NCI-H526 (cell line): ENCODE measurements at places on chromosomes 13 and 19.
A peak's percentile ranks its signal among the peaks of the same experiment; 100 is the strongest.

- no peak for DNase-seq
These were observed 5.3 kb downstream of the ZNF470 start for GRCh38 chr19:56572589-56572988.

- no peak for DNase-seq
These were observed 180.4 kb downstream of the DNAJC15 start for GRCh38 chr13:43203781-43204180.

DNA sequence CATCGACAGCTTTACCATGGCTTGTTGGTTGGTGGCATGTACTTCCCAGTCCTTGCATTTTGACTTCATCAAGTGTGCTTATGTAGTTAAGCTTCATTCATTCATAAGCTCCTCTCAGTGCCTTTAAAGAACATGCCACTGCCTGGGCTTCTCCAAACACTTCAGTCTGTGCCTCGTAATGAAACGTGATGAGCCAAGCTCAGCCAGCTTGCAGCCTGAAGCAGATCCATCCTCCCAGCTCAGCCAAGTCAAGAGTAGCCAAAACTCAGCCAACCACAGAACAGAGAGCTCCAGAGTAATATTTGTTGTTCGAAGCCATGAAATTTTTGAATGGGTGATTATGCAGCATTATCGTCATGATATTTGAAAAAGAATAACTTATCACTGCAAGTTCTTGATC, 989.7 kb downstream of the EFNB2 start:
- DNase-seq = no peak

GRCh38 chr13:94546061-94546839, 49.7 kb downstream of the TGDS start:
- no peak for DNase-seq

DNA sequence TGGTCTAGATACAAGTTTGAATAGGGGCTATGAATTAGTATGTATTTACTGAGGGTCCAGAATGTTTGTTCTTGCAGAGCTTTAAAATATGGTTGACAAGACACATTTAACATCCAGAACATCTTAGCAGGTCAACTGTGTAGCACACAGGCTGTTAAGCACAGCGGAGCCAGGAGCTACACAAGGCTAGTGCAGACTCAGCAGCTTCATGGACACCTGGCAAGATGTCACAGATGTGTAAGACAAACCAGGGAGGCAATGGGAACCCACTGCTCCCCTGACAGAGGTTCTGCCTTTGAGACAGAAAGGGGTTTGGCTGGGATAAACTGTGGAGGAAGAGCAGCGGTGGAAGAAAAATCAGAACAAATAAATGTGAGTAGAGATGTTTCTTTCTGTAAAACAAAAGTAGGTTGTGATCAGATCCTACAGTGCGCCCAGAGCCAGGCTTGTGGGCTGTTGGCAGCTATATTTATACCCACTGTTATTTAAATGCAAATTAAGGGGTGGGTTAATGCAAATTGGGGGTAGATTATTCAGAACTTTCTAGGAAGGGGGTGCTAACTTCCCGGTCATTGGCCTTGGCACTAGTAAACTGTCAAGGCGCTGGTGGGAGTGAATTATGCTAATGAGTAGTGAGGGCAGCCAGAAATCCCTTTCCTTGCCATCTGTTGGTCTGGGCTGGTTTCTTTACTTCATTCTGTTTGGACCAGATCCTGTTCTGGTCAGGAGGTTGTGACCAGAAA, 33.0 kb downstream of the MIPEP start:
- DNase-seq = peak; percentile 53

GRCh38 chr13:49933511-49933910, 2.6 kb downstream of the SPRYD7 start:
- DNase-seq = no peak

DNA sequence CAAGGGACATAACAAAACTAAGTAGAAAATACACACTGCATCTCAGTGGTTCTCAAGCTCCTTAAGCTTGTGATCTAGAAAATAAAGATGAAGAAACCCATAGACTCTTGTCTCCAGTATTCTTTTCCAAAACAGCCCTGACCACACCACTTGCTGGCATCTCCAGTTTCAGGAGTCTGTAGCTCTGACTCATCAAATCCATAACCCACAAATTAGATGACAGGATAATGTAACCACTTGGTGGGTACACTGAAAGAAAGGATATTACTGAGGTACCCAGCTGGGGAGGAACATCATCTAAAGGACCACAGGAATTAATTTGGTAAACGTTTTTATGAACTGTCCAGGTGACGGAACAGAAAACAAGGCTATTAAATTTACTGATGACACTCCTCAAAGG, 214.7 kb downstream of the VWA8 start:
- no peak for DNase-seq

DNA sequence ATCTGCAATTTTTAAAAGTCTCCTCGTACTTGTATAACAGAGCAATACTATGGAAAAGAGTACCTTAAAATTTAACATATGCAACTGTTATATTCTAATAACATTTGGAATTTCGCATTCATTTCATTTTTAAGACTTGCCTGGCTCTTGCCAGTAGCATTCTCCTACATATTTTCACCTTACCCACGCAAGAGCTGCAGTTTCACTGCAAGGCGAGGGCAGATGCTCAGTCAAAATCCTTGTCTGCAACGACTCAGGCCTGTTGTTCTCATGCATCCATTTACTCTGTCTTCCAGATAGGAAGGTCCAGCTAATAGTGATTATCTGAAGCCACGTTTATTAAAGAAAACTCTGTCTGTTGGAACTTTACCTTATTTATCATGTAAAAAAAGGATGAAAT, 227.0 kb upstream of the RFC3 start:
- no peak for DNase-seq
